ENCODE measurements at places on chromosomes 13 and 19.

- DNase-seq, result no peak
Measured at GRCh38 chr19:21595185-21595584, 89.8 kb downstream of the ZNF429 start.

- DNase-seq, result peak; percentile 45
Measured at GRCh38 chr13:26707122-26708006, 53.2 kb downstream of the GPR12 start.

GRCh38 chr19:48925240-48925843 is 8.2 kb upstream of the DHDH start:
- no peak for DNase-seq

- peak; percentile 39 for DNase-seq
Measured at GRCh38 chr19:55173714-55174409, 6.2 kb downstream of the SYT5 start.

GRCh38 chr13:48492470-48493065 is 40.3 kb downstream of the RCBTB2 start:
- peak; percentile 60 for DNase-seq

DNA sequence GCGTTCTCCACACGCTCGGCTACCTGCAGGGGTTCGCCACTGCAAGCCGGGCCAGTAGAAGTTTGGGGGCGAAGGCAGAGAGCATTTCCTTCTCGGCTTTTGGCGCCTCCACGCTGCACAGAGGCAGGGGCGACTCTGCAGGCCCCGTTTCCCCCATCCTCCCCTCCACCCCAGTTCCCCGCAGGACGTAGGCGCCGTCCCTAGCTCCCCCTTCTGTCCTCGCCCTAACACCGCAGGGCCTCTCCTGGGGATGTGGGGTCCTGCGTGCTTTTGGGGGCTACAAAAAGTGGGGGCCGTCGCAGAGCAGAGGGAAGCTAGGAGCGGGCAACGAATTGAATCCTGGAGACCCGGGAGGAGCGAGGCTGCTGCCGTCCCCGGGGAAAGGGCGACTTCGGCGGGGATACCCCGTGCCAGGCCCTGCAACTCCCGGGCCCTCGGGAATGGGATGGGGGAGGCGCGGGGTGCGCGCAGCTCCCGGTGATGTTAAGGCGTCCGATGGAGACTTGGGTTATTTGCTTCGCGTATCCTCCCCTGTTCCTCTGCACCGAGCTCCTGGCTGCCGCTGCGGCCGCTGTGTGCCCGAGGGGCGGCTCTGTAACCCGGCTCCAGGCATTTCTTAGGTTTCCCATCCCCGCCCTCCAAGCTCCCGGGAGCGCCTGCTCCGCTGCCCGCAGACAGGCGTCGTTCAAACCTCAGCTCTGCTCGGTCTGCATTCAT is 255.9 kb upstream of the SOX21 start:
- DNase-seq, result peak; percentile 9

- no peak for DNase-seq
Measured at GRCh38 chr13:102598061-102598460, 1.3 kb downstream of the TPP2 start.

DNA sequence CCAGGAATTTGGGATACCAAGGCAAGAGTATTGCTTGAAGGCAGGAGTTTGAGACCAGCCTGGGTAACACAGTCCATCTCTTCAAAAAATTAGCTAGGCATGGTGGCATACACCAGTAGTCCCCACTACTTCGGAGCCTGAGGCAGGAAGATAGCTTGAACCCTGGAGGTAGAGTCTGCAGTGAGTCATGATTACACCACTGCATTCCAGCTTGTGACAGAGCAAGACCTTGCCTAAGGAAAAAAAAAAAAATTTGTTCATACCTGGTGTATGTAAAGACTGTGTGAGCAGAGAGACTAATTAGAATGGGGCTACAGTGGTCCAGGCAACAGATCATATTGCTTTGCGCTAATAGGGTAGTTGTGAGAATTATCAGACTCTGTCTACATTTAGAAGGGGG is 778.3 kb upstream of the PCDH20 start:
- no peak for DNase-seq

GRCh38 chr13:106036870-106037269 is 498.6 kb downstream of the EFNB2 start:
- DNase-seq, result no peak

- peak; percentile 65 for DNase-seq
Measured at GRCh38 chr19:10431254-10431942, 11.1 kb downstream of the PDE4A start.

DNA sequence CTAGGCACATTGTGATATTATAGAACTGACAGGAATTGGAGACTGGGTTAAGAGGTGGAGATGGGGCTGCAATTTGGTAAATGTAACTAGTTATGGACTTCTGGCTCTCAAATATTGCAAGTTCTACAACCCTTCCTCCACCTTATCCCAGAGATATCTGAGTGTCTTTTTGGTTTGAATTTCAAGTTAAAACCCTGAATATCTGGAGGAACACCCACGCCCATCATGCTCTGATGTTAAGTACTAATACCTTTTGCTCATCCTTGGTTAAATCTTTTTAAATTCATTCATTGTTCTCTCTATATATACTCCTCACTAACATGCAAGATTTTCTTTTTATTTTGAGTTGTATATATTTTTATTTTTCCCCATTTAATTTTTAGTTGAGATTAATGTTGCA is 28.9 kb downstream of the ITGBL1 start:
- no peak for DNase-seq

DNA sequence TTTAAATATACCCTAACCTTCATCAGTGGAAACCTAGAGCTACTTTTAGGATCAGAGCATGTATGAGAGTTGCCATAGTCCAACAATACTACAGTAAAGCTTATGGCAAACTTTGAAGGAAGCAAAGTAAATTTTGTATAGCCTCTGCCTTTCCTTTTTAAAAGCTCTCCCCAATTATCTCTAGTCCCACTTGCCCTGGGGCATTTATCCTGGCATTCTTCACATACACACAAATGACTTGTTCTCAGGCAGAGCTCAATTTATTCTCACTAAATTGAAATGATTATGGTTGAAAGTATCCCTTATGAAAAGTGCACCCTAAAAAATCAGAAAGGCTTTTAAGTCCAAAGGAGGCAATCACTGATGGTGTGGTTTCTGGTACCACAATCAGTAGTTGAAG is 94.1 kb upstream of the UFM1 start:
- no peak for DNase-seq

- no peak for DNase-seq
Measured at GRCh38 chr13:93515267-93515666, 288.7 kb downstream of the GPC6 start.

DNA sequence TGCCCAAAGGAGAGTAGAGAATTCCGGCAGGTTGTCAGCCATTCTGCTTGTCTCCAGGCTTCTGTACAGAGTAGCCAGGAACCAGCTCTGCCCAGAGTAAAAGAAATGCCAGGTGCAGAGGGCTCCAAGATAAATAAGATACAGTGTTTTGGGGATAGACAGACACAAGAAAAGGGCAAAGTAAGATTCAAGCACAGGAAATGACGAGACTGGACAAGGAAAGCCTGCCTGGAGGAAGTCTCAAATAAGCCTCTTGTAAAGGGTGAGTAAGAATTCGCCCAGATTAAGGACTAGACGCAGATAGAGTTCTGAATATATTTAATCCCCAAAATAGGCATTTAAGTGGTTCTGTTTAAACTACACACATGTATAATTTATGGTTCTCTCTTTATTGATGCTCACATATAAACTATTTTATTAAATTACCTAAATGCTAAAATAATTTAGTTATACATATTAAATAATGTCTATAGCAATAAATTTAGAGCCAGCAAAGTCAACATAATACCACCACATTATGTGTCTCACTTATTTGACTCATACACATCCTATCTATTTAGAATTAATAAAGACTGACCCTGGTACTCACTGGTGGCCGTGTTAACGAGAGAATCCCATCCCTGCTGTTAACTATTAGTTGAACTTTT is 98.4 kb upstream of the RAP2A start:
- DNase-seq, result no peak

GRCh38 chr13:51838240-51838846 is 6.6 kb downstream of the TMEM272 start:
- DNase-seq, result no peak

GRCh38 chr19:39518975-39519374 is 4.0 kb downstream of the SELENOV start:
- DNase-seq, result no peak

GRCh38 chr13:90427322-90428272 is 919.9 kb upstream of the MIR17HG start:
- no peak for DNase-seq

- no peak for DNase-seq
Measured at GRCh38 chr13:51614350-51614786, 30.1 kb downstream of the WDFY2 start.

- no peak for DNase-seq
Measured at GRCh38 chr13:101382086-101382485, 34.2 kb downstream of the NALCN start.

DNA sequence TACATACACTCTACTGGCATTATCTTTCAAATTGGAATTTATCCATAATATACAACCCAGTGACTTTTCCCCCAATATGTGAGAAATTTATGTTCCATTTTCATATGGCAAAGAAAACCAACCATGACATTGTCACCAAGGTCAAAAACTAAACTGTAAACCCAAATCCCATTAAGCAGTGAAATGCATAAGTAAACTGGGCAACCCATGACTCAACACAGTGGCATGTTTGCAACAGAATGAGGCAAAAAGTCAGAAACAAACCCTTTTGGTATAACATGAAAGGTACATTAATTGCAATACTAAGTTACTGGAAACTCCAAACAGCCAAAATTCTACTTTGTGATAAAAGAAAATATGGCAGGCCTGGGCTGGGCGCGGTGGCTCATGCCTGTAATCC is 4.9 kb downstream of the ZNF878 start:
- DNase-seq, result no peak

DNA sequence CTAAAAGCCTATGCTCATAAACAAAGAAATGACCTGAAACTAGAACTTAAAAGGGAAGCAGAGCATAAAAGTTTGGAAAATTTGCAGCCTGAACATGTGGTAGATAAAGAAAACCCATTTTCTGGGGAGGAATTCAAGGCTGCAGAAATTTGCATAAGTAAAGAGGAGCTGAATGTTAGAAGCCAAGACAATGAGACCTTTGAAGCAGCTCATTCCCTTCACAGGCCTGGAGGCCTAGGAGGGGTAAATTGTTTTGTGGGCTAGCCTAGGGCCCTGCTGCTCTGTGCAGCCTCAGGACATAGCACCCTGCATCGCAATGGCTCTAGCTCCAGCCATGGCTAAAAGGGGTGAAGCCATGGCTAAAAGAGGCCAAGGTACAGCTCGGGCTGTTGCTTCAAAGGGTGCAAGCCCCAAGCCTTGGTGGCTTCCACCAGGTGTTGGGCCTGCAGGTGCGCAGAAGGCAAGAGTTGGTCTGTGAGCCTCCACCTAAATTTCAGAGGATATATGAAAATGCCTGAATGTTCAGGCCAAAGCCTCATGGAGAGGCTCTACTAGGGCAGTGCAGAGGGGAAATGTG is 38.3 kb downstream of the ZIC2 start:
- DNase-seq, result no peak

DNA sequence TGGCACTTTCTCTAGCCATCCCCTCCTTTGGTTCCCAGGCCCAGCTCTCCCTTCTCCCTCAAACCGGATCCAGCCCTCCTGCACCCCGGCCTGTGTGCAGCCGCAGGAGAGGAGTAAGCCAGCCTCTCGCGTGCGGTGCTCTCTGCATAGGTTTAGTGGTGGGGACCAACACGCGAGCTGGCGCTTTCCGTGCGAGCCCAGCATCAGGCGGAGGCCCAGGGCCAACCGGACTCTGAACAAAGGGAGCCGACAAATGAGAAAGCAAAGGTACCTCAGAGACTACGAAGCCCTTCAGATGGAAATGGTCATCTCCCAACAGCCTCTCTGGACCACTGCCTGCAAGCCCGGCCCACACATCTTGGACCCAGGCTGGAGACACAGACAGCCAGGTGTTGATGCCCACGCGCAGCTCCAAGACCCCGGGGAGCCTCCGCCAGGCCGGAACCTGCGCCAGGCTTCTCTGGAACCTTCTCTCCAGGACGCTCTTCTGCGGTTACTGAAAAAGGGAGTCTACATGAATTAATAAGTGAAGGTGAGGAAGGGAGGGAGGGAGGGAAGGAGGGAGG is 16.5 kb upstream of the LATS2 start:
- DNase-seq, result no peak

DNA sequence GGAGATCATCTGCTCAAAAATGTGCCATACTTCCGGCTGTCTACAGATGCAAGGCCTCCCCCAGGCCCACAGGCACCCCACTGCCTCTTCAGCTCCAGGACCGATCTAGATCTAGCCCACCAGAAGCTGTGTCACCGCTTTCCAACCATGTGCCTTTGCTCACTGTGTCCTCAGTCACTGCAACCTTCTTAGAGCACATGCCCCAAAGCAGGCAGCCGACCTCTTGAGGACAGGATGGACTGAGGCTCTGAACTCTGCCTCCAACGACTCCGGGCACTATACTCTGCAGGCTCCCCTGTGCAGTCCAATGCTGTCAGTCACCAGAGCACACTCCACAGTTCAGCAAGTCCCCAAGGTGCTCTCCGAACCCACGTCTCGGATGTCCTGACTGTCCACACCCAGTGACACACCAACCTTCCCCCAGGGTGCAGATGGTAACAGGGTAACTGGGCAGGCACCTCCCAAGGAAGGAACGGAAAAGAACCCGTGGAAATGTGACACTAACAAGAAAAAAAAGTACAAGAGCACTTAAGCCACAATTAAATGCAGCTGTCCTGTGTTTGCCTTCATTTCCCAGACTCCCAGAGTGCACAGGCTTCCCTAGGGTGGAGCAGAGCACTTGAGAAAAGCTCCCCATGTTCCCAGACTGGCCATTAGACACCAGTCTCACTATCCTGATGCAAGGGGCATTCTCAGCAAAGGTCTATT is 4.8 kb downstream of the STK24 start:
- no peak for DNase-seq

DNA sequence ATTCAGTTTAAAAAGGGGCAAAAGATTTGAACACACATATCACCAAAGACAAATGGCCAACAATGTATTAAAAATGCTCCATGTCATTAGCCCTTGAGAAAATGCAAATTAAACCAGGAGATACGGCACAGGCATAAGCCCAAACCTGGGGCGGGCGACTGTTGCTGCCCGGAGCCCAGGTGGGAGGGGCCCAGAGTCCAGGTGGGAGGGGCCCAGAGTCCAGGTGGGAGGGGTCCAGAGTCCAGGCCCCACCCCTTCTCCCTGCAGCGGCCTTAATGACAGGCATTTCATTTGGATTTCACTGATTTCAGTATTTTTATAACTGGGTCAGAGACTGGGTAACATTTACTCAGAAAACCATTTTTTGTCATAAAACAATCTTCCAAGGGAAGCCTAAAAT is 78.2 kb downstream of the RASA3 start:
- no peak for DNase-seq

GRCh38 chr13:72514146-72514545 is 213.3 kb downstream of the MZT1 start:
- DNase-seq, result no peak

- DNase-seq, result no peak
Measured at GRCh38 chr13:24217601-24218281, 57.2 kb downstream of the SPATA13 start.

DNA sequence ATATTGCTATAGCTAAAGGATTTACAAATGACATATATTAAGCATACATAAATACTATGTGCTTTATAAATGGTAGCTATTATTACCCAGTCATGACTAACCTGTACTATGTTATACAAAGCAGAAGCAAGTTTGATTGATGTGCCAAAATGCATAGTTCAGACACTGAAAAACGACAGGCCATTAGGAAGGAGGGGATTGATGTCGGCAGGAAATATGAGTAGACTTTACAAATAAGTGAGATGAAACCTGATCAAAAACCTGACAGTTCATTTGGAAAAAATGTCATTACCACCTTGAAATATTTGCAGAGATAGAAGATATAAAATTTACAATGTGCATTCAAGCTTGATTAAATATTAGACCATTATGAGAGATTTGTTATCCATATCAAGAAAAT is 38.8 kb upstream of the TPP2 start:
- no peak for DNase-seq

GRCh38 chr19:44635581-44636438 is 7.9 kb upstream of the PVR start:
- DNase-seq, result no peak

Data from stimulated activated naive CD8-positive, alpha-beta T cell treated with anti-CD3 and anti-CD28 coated beads, Interleukin-15, amount 100 ng/mL, for 72 hours (primary cell).